ENCODE measurements at places on chromosomes 7 and 10.

GRCh38 chr10:623477-624311 is 65.8 kb downstream of the DIP2C start:
- DNase-seq = no peak

DNA sequence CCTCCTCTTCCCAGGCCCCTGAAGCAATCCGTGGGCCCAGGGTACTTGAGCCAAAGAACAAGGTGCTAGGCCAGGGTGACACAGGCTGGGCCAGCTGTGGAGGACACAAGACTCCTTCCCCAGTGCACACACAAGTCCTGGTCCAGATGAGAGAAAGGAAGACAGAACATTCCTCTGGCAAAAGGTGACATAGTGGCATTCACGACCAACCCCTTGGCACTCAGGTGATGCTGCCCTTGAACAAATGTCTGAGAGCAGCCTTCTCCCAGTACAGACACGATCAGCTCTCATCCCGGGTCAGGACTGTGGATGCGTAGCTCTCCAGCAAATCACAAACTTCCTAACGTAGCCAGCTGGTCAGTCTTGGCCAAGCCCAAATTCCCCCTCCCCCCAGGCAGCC is 118.5 kb downstream of the OAT start:
- no peak for DNase-seq

DNA sequence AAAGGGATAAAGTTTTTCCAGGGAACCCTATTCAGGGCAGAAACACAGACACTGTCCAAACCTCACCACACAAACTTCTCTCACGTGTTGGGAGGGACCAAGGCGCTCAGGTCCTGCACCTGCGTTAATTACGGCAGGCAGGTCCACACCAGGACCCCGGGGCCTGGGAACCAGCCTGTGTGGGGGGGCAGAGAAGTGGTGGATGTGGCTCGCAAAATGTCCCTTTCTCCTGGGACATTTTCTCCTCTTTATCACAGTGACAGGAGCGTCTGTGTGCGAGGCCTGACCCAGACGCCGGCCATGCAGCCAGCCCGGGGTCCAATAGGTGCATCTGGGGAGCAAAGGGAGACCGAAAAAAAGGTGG is 73.4 kb upstream of the ZNF722 start:
- DNase-seq = no peak

DNA sequence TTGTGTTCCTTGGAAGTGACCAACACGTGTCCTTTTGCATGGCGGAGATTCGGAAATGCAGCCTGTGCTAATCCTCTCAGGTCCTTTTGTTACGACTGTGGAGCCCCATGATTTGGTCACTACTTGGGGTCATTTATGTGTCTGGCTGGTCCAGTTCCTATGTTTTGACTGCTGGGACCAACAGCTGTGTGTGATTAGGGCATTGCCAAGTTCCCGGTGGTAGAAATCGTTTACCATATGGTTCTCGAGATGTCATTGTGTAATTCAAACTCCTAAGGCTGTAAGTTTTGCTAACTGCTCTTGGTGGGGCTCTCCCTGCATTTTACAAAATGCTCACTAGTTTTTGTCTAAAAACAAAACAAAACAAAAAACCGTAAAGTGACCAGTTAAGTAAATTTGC is 62.0 kb downstream of the CCNY start:
- no peak for DNase-seq
